ENCODE measurements at places on chromosomes 3 and 15.

GRCh38 chr3:27504749-27505148 lies 20.6 kb upstream of the SLC4A7 start:
- no peak for DNase-seq

- no peak for DNase-seq
Observed at GRCh38 chr3:69178838-69179739, 56.7 kb upstream of the LMOD3 start.

DNA sequence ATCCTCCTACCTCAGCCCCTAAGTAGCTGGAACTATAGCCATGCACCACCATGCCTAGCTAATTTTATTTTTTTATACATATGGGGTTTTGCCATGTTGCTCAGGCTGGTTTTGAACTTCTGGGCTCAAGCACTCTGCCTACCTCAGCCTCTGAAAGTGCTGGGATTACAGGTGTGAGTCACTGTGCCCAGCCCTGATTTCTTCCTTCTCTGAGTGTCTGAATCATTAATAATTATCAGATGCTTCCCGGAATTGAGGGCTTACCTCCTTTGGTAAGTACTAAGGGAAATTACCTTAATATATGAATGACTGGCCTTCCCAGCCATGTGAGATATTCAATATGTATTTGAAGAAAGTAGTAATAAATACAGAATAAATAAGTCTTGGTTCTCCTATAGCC lies 7.2 kb downstream of the CLPX start:
- DNase-seq: no peak

DNA sequence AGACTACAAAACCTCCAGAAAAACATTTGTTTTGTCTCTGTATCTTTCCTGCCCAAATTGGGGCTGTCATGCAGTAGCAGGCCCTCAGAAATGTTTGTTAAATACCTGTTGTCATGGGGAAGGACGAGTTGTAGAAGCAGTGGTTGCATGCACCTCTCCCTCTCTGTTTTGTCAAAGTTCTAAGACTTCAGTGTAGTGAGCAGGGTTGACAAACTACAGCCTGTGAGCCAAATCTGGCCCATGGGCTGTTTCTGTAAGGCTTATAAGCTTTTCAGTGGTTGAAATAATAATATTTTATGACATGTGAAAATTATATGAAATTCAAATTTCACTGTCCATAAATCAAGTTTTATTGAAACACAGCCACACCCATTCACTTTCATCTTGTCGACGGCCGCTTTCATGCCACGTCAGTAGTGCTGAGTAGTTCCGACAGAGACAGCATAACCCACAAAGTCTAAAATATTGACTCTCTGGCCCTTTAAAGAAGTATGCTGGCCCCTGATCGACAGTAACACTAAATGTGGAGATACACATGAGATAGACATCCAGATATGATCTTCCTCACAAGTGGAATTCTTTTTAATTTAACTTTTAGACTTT lies 102.9 kb downstream of the PDZRN3 start:
- no peak for DNase-seq

GRCh38 chr15:98904544-98904943 lies 103.0 kb downstream of the PGPEP1L start:
- DNase-seq: no peak

GRCh38 chr15:89483079-89483478 lies 13.3 kb downstream of the RHCG start:
- DNase-seq: no peak

- DNase-seq: no peak
Observed at GRCh38 chr15:86876387-86876944, 796.8 kb downstream of the AGBL1 start.

DNA sequence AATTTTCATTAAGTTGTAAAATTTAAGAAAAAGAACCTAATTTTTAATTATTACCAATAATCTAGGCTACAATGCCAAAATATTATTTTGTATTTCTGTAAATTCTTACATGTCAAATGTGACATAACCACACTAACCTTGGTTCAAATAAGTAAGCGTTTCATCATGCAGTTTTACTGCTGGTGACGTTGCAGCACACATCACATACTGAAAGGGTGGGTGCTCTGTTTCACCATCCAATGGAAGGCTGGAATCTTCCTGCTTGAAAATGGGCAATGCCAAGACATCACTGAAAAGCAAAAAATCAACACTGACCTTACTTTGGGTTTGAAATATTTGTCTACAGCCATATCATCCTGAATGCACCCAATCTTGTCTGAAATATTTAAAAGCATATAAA lies 14.8 kb downstream of the UBP1 start:
- no peak for DNase-seq

DNA sequence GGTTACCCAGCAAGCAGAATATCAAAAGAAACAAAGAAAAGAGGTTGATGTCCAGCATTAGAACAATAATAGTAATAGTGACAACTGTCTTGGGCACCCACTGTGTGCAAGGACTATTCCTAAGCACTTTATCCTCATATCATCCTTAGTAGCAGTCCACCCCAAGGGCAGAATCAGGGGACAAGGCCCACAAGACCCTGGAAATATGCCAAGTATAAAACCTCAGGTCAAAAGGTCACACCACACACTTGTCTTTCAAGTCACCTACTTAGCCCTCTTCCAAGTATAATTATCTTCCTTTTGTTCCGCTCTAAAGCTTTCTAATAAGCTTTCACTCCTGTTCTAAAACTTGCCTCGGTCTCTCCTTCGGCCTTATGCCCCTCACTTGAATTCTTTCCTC lies 124.0 kb upstream of the STT3B start:
- DNase-seq: no peak

GRCh38 chr15:88476635-88477060 lies 9.1 kb downstream of the MRPS11 start:
- DNase-seq: no peak

- no peak for DNase-seq
Observed at GRCh38 chr3:64104691-64105111, 81.4 kb upstream of the PSMD6 start.

- DNase-seq: peak; percentile 12
Observed at GRCh38 chr15:93047621-93048425, 41.2 kb downstream of the RGMA start.

GRCh38 chr15:56978898-56979662 lies 60.6 kb downstream of the TCF12 start:
- DNase-seq: no peak

DNA sequence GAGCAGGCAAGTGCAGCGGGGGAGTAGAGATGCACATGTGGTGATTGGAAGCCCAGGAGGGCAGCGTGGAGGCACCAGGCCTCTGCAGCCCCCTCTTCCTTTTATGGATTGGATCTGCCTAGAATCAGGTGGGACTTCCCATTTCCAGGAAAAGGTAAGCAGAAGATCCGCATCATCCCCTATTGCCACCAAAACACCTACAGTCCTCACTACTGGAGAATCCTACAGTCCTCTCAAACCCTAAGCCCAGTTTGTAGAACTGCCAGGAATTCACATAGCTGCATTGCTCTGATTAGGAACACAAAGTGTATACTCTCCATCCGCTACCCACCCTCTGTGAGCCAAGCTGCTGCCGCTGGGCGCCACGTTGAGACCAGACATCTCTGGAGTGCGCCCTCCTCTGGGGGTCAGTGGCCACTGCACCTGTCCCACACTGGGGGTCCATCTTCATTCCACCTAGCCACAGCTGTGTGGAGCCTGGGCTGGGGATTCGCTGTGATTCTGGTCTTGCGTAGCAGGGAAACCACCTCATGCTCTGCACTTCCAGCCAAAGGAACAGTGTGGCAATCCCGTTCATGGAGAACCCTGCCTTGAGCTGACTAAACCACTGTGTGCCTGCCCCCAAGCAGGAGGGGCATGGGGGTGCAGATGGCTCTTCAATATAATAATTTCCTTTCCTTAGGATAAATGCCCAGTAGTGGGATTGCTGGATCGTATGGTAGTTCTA lies 88.9 kb upstream of the PTX3 start:
- no peak for DNase-seq

- no peak for DNase-seq
Observed at GRCh38 chr3:196444500-196444894, 12.3 kb upstream of the UBXN7 start.

GRCh38 chr3:100155128-100155527 lies 40.8 kb upstream of the FILIP1L start:
- DNase-seq: no peak

- no peak for DNase-seq
Observed at GRCh38 chr3:57918123-57918837, 89.9 kb upstream of the FLNB start.

- DNase-seq: no peak
Observed at GRCh38 chr3:169760479-169760878, 4.4 kb downstream of the TERC start.

DNA sequence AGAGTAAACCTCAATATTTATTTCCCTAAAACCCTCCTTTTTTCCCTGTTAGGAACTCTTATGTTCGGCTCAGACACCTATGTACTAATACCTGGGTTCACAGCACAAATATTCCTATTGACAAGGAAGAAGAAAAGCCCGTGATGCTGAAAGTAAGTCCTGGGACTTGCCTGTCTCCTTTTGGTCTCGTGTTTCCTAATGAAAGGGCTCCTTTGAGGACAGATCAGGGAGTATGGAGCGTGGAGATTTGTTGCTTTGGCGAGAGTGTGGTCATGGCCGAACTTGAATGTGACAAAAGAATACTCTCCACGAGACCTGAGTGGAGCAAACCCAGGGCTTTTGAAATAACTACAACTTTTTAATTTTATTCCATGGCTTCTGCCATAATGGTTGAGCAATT lies 167.8 kb downstream of the ITPR1 start:
- no peak for DNase-seq

- DNase-seq: no peak
Observed at GRCh38 chr15:39327005-39327730, 253.7 kb upstream of the THBS1 start.

DNA sequence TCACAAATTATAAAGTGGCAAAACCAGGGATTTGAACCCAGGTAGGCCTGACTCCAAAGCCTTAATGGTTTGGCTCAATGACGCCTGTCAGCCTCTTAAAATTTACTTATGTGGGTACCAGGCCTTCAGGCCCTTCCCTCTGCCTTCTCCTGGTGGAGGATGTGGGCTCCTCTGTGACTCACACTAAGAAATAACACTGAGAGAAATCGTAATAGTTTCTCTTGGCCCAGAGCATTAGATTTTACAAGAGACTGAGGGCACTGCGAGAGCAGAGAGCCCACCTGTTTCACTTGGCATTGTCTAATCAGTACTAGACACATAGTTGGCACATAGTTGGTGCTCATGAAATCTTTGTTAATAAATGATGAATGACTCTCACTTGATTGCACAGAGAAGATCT lies 505.2 kb downstream of the SHQ1 start:
- DNase-seq: no peak

DNA sequence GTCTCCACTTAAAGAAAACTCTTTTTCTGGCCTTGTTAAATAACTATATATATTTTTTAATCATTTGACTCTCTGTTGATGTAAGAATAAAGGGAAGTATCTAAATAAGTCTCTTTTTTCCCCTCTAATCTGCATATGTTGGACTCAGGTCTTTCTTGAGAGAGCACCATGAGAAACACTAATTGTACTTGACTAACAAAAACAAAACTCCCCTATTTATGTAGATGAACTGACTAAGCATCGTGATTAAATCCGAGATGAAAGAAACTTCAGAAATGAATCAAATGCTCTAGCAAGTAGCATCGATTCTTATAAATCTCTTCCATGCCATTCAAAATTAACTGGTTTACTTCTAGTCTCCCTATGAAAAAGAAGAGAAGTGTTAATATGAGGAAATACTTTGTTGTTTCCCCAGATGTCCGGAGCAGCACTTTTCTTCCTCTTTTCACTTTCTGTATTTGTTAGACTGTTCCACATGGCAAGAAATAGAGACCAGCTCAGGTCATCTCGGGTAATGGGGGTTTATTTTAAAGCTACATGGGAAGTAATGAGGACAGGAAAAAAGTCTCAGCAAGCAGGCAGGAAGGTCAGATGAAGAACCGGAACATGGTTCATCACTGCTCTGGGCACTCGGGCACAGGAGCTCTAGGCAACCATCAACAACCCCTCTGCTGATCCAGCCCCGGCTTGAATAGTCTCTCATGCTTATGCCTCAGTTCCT lies 288.3 kb downstream of the CNTN6 start:
- no peak for DNase-seq

DNA sequence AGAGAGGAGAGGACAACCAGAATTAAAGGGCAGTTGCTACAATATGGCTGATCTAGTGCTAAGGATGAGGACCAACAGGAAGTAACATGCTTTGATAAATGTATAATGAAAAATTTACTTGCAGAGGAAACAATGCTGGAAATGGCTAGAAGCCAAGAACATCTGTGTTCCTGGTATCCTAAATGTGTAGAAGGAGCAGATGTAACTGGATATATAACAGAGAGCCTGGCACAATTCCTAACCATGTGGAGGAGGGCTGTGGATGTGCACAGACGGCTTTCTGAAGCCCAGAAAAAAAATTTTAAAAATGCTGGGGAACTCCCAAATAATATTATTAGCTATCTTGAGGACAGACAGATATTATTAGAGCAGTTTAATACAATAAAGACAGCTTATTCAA lies 159.4 kb upstream of the GBE1 start:
- no peak for DNase-seq

- no peak for DNase-seq
Observed at GRCh38 chr15:45347033-45347432, 31.3 kb downstream of the GATM start.

GRCh38 chr3:31102196-31102879 lies 207.9 kb upstream of the GADL1 start:
- no peak for DNase-seq

GRCh38 chr15:80744826-80745225 lies 34.3 kb upstream of the CEMIP start:
- DNase-seq: no peak

- DNase-seq: peak; percentile 4
Observed at GRCh38 chr15:63860155-63860554, 26.4 kb upstream of the HERC1 start.

DNA sequence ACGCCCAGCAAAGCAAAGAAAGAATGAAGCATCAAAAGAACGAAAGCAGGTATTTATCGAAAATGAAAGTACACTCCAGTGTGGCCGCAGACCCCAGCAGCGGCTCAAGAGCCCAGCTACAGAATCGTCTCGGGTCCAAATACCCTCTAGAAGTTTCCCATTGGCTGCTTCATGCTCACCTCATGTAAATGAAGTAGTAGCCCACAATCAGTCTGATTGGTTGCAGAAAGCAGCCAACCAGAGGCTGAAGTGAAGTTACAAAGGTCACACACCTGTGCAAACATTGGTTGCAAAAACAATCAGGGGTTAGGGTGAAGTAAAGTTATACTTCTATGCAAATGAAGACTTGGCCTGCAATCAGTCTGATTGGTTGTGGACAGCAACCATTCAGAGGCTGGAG lies 32.0 kb downstream of the SV2B start:
- DNase-seq: no peak

GRCh38 chr3:36172699-36173098 lies 207.6 kb upstream of the STAC start:
- DNase-seq: no peak

Data from activated CD8-positive, alpha-beta memory T cell treated with anti-CD3 and anti-CD28 coated beads for 1 hour (primary cell).